ENCODE measurements at places on chromosomes 4 and X. TPM values are rescaled to one million over a fixed set of nuclear protein-coding genes. Genes with fewer than 3 reads are reported as not detected.

NEUROG2 gene
- not detected for total RNA-seq

PLP1 gene
- total RNA-seq, result 0.12 TPM

TRPC5OS gene
- total RNA-seq, result not detected

MAGEA1 gene
- total RNA-seq, result not detected

HTN1 gene
- not detected for total RNA-seq

EGFL6 gene
- not detected for total RNA-seq
